ENCODE measurements at places on chromosomes 7 and 10.
A peak's percentile ranks its signal among the peaks of the same experiment; 100 is the strongest.

DNA sequence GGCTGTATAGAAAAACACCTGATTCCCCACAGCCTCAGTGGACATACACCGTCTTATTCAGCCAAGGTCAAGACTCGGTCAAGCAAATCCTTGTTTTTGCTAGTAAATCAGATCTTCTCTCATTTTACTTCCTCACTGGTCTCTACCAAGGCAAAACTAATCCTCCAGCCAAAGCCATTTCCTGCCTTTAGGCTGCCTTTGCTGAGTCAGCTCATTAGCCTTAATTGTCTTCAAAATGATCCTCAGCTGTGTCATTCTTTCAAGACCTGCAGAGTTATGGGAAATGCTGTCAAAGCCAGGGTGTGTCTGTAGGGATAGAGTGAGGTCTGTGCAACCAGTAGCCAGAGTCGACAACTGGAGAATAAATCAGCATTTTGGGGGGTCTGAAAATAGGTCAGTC, 107.2 kb upstream of the FAM180A start:
- DNase-seq = no peak

- DNase-seq = no peak
These were observed 282.8 kb downstream of the ARHGAP12 start for GRCh38 chr10:31645786-31646185.

DNA sequence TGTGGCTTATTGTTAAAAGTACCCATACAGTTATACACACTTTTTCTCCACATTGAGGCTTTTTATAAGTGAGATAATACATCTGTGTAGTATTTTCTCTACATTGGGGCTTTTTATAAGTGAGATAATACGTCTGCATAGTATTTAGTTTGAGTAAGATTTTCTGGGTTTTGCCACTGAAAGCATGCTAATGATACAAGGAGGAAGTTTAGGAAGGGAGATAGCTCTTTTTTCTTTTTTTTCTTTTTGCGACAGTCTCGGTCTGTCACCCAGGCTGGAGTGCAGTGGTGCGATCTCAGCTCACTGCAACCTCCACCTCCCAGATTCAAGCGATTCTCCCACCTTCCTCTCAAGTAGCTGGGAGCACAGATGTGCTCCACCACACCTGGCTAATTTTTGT, 13.3 kb downstream of the FAM107B start:
- no peak for DNase-seq

GRCh38 chr10:43344051-43344450, 27.4 kb upstream of the FXYD4 start:
- no peak for DNase-seq

DNA sequence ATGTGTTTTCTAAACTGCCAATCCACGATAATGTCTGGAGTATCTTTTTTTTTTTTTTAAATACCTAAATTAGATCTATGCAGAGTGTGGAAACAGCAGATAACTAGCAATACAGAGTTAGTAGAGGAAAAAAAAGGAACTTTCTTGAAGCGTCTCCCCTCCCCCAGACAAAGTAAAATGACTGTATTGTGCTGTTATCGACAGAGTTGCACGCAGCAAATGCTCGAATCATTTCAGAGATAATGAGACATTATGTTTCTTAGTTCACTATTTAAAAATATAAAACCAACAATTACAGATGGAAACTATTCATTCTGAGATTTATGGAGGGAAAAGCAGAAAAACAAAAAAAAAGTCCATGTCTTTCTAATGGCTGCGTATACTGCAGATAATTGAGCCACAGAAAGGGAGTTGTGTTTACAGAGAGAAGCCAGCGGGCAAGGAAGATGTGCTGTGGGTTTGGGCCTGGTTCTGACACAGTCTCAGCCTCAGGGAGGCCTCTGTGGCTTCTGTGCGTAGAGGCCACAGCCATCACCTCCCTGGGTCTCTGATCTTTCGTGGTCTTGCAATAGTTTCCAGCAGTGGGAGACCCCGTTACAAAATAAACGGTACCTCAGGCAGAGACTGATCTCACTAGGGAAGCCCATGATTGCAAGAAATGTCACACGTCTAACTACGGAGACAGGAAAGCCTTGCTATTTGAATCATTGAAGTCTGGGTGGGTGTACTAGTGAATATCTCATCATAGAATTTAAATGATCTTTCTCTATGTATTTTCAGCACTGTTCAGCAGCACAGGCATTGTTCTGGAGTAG, 19.1 kb upstream of the KLF6 start:
- DNase-seq = peak; percentile 49

DNA sequence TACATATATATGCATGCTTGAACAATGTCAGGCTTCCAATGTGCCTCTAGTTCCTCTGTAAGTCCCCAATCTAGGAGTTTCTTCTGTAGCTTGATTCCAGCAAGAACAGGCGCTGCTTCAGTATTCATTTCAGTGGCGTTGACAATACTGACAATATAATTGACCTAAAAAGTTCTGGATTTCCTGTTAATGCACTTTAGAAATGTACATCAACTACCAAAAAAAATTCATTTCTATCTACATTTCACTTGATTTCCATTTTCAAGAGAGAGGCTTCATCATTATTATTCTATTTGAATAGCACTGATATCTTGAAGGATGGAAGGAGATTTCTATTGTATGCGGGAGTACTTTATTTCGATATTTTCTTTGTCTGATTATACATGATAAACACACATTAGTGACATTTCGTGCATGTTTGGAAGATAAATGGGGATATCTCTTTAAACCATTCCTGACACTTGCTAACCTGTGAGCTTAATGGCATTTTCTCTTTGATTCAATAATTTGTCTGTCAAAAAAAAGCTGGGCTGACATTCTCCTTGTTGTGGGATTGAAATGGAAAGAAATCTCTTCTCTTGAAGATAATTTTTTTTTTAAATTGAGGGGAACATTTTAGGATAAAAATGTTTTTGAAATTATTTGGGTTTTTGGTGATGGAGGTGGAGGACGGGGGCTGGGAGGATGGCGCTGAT, 568.2 kb downstream of the LRMDA start:
- no peak for DNase-seq

- DNase-seq = no peak
These were observed 96.4 kb downstream of the LRRC18 start for GRCh38 chr10:48843198-48843597.

DNA sequence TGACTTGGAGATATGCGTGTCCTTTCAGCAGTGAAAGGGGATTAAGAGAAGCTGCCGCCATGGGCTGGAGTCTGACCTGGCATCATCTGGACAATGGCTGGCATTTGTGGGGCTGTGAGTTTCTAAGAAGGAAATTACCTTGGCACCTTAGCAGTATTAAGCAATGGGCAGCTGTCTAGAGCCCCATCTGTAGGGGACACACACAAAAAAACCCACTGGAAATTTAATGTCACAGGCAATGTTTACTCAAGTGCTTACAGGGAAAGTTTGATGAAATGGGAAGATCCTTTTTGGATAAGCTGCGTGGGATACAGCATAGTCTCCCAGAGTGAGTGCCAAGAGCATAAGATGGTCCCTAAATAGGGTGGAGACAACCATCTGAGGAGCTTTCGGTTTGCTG, 25.0 kb downstream of the ADRA2A start:
- DNase-seq = no peak

DNA sequence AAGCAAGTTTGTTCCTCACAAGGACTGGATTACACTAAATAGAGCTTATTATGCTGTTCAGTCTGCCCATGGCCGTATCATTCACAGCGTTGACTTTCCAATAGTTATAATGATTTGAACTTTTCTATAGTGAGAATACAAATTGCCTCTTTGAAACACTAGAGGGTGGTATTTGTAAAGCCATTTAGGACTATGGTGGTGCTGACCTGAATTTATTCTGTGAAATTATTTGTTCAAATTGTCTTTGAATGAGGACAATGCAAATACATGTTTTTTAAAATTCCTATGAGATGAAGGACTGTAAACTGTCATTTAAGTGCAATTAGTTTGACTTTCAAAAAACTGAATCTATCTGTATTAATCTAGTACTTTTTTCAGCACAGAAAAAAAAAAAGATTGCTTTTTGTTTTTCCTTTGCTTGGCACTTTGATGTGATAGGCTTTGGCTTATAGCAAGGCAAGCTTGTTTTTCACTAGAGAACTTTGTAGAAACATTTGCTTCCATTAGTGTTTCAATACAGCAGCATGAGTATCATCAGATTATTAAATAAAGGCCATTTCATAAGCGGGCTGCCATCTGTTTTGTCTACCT, 122.7 kb upstream of the TMEM229A start:
- no peak for DNase-seq

- DNase-seq = no peak
These were observed 38.4 kb downstream of the CHST3 start for GRCh38 chr10:72002354-72003295.

- no peak for DNase-seq
These were observed 115.2 kb upstream of the FGFR2 start for GRCh38 chr10:121713486-121713885.

DNA sequence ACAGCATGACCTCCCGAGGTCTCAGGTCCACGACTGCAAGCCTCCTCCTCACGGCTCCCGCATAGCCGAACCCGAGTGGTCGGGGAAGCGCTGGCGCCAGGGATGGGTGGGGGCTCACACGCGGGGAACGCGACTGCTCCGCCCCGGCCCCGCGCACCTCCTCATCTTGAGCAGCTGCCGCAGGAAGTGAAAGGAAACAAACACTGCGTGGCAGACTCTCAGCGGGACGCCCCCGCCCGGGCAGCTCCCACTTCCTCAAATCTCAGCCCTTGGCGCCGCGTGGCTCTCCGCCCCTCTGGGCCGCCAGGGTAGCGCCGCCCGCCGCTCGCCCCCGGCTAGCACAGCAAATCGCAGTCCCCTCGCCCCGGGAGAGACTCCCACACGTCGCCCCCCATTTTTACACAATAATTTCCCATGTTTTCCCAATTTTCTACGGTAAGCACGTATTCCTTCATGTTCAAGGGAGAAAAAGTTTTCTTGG, at the start of gene TMEM243:
Gene TMEM243 (minus strand): TSS at position 188 of the 481 bp plus-strand sequence. CDS start 229 bp downstream, outside the sequence.
- DNase-seq = peak; percentile 79

- DNase-seq = no peak
These were observed 2.2 kb downstream of the GPRIN2 start for GRCh38 chr10:46554166-46554781.

- DNase-seq = no peak
These were observed 85.5 kb downstream of the KIAA1549 start for GRCh38 chr7:138895679-138896078.

GRCh38 chr10:126250045-126250444, 138.2 kb downstream of the ADAM12 start:
- no peak for DNase-seq

- DNase-seq = no peak
These were observed 38.7 kb downstream of the KCNH2 start for GRCh38 chr7:150939466-150939865.

DNA sequence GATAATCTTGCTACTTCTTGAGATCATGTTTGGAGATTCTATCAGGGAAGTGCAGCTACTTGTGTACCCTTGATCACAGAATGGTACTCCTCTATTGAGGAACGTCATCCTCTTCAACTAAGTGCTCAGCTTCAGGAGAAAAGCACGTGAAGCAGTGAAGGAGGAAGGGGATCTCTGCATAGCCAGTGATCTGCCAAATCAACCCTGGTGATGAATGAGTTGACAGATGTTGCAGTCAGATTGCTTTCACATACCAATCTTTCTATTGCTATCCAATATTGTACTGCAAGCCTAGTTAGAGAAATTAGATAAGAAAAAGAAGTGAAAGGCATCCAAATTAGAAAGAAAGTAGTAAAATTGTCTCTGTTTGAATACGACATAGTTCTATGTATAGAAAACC, 309.4 kb downstream of the TWIST1 start:
- DNase-seq = no peak
